CD4-positive, alpha-beta T cell treated with Interleukin-4 for 1 hour (primary cell): ENCODE measurements at places on chromosomes 1 and 21.
A peak's percentile ranks its signal among the peaks of the same experiment; 100 is the strongest.

DNA sequence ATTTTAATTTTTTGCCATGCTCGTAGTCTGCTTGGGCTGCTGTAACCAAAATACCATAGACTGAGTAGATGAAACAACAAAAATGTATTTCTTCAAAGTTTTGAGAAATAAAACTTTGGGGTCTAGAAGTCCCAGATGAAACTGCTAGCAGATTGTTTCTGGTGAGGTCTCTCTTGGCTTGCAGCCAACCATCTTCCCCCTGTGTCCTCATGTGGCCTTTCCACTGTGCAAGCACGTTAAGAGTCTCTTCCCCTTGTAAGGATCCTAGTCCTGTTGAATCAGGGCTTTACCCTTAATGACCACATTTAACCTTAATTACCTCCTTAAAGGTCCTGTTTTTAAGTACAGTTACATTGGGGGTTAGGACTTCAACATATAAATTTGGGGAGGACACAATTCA is 86.6 kb downstream of the PTBP2 start:
- DNase-seq: no peak

GRCh38 chr1:48043622-48044021 is 46.4 kb upstream of the TRABD2B start:
- DNase-seq: no peak

DNA sequence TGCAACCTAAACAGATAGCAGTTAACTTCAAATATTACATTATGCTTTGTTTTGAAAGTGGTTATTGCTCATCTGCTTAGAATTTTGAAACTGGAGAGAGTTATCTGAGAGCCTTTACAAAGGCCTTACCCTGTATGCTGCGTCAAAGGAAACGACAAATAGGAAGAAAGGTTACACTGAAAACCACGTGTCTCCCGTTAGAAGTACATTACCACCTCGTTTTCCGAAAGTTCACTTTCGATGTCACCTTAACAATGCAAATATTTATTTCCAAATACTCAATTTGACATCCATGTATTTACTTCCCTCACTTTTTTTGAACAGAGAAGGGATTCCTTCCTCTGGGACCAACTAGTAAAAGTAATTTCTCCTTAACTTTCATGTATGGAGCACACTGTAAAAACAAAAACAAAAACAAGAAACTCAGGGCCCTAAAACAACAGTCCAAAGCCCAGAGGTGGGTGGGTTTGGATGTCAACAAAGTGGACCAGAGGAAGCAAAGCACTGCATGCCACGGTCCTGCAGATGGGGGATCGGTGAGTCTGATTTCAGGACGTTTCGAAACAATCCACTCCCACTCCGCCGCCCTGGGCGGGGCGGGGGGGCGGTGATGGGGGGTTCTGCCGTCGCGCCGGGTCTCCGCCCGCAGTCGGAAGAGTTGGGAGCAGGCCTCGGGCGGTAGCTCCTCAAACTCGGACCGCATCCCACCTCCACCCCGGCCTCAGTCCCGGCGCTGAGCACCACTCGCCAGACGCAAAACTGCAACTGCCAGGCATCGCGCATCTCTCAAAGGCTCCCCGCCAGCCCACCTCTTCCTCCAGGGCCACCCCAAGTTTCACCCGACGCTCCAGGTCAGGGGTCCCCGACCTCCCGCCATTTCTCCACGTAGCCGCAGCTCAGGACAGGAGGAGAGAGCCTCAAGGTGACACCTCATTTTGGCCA is 841 bp downstream of the ADSS2 start:
- peak; percentile 68 for DNase-seq

GRCh38 chr1:91606546-91607078 is 106.0 kb downstream of the CDC7 start:
- DNase-seq: no peak

DNA sequence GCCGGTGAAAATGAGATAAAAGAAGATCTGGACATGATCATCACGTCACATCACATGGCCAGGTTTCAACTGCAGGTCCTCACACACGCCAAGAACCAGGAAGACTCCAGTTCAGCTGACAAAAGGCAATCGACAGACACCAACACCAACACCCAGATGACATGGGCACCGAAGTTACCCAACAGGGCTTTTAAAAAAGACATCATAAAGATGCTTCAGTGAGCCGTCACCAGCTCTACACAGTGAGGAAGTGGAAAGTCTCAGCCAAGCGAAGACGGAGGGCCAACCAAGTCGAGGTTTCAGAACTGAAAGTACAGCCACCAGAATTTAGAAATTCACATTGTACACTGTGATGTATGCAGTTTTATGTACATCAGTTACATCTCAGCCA is 154.3 kb upstream of the COL6A1 start:
- no peak for DNase-seq

DNA sequence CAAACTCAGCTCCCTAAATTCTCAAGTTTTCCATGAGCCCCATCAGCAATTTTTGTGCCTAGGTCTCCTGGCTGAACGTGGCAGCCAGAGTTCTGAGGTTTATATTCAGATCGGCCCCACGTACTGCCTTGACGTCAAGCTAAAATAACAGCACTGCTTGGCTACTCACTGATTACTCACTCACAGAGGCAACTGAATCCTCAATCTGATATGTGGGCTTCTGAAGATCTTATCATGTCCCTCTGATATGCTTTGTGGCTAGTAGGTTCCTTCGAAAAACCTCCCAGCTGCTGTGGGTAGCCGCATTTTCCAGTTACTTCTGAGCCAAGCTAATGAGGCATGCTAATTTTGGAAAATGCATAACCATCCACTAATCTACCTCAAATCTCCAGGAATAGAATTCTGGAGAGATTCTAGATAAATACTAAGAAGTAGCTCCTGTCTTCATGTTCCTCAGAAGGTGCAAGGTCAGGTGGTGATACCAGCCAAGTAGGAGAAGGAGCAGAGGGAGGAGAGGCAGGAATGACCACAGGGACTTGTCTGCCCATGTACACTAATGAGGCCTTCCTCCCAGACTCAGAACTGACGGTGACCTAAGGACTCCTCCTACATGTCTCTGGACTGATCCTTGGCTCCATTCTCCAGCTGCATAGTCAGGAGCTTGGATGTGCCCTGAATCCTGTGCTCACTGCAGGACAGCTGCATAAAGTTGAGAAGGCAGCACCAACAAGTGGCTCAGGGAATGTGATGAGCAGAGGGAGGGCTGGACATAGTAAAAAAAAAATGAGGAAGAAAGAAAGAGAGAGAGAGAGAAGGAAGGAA is 263.7 kb downstream of the TNR start:
- DNase-seq: no peak

GRCh38 chr1:211822677-211823407 is 7.7 kb downstream of the LPGAT1 start:
- DNase-seq: no peak

GRCh38 chr21:27139526-27139925 is 172.6 kb upstream of the ADAMTS5 start:
- DNase-seq: no peak

DNA sequence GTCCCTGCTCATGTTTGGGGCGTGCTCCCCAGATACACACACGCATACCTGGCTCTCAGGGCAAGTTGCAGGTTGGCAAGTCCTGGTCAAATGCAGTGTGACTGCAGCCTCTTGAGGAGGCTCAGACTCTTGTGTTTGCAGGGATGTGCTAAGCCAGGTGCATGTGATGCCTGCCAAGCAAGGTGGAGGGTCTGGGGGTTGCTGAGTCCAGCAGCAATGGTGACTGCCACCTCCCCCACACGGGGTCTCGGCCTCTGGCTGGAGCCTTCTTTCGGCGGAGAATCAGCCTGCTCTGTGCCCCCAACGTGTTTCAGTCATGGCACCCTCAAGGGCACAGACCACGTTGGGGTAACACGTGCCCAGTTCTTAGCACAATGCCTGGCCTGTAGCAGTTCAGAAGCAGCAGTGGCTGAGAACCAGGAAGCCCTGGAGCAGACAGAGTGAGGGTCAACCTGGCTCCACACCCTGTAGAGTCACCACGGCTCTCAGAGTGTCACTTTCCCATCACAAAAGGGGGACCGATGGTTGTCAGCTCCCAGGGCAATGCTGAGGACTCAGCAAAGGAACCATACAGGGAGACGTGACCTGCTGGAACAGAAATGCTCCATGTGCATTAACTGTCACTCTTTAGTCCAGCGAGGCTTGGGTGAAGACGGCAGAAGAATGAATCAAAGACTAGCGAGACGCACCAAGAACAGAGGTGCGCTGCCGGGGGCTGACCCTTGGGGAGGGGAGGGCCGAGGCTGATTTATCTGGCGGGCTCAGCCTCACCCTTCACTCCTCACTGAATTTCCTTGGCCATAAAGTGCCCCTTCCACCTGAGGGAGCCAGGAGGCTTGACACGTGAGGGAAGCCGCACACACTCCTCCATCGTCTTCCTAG is 109.0 kb downstream of the PGBD5 start:
- no peak for DNase-seq

- DNase-seq: no peak
These were observed 20.1 kb upstream of the PCBP3 start for GRCh38 chr21:45623436-45623835.

DNA sequence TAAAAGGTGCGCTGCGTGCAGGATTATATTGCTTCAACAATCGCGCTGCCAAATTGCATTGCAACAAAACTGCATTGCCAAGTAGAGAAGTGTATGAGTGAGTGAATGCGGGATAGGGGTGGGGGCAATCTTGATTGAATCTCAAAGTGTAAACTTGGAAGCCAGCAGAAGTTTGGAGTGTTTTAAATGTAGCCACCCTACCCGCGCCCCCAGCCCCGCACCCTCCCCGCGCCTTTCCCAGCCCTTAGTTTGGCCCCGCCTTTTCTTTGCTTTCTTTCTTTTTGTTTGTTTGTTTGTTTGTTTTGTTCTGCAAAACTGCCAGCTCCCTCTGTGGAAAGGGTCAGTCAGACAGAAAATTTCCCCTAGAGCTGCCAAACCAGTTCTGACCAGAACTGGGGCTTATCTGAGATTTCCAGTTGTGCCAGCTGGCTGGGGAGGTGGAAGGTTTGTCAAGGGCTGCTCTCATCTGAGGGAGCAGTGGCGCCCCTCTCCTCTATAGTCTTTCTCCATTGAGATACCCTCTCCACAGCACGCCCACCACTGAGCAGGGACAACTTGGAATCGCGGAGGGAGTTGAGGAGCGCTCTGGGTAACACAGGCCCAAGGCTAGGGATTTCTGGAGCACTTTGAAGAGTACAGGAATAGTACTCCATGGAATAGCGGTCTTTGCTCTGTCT is 666 bp upstream of the BEND5 start:
- DNase-seq: no peak

- peak; percentile 55 for DNase-seq
These were observed 1.5 kb upstream of the COX20 start for GRCh38 chr1:244833734-244834542.

- DNase-seq: no peak
These were observed 73.7 kb downstream of the LAMC1 start for GRCh38 chr1:183096894-183097293.

DNA sequence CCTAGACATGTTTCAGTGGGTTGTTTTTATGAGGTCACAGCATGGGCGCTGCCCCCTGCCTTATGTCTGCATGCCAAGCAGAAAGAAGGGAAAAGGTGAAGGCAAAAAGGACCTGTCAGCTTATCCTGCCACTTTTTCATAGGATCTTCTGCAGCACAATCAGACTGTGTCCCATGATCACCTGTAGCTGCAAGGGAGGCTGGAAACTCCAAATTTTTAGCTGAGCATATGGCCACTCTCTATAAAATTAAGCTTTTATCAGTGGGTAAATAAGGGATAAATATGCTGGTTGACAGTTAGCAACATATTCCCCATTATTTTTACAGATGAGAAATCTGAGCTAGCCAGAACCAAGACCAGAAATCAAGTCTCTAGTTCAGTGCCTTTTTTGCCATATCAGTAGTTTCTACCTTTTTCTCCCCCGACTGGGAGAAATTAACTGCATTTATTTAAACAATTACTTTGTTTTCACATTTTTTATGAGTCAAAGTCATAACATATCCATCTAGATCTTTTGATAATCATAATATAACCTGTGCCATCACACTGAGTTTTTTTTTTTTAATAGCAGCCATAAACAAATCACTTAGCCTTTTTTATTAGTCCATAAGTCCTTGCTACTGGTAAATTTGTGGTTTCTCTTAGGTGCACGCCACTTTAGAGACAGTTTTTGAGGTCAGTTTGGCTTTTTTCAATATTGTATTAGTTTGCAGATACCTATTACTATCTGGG is 307.0 kb downstream of the NFIA start:
- no peak for DNase-seq

- peak; percentile 89 for DNase-seq
These were observed 19.9 kb upstream of the IFNGR2 start for GRCh38 chr21:33383056-33383888.

GRCh38 chr1:47986761-47987200 is 10.4 kb downstream of the TRABD2B start:
- DNase-seq: no peak
